ENCODE measurements at places on chromosomes 12 and 14. TPM values are rescaled to one million over a fixed set of nuclear protein-coding genes. Genes with fewer than 3 reads are reported as not detected.

CRACR2A gene
- total RNA-seq, result 1.3 TPM

SOS2 gene
- total RNA-seq, result 9.6 TPM

GPR84 gene
- total RNA-seq, result 0.09 TPM

ZNF891 gene
- total RNA-seq, result 0.34 TPM

SMIM41 gene
- not detected for total RNA-seq

OR4K2 gene
- total RNA-seq, result not detected

KRT79 gene
- 0.06 TPM for total RNA-seq

BMP4 gene
- total RNA-seq, result 1.6 TPM

ALX1 gene
- 4.4 TPM for total RNA-seq

GPRC5D gene
- total RNA-seq, result not detected

CLEC2A gene
- total RNA-seq, result not detected

TAOK3 gene
- 9.2 TPM for total RNA-seq

ITGA5 gene
- total RNA-seq, result 276 TPM

TNS2 gene
- 75.3 TPM for total RNA-seq

SERPINA3 gene
- total RNA-seq, result 12.6 TPM

Data from A549 treated with dexamethasone at 1 μM for 4 hours (cell line).